Temporal lobe (tissue), 4 donors: ENCODE measurements at places on chromosomes 6 and 20. TPM values are rescaled to one million over a fixed set of nuclear protein-coding genes. Genes with fewer than 3 reads are reported as not detected.

Gene SLCO4A1
- total RNA-seq = 1.7 TPM

Gene ECT2L
- 0.98 TPM for total RNA-seq

Gene OGFRL1
- total RNA-seq = 23.8 TPM

Gene FAM229B
- 21.6 TPM for total RNA-seq

Gene TPX2
- 6.6 TPM for total RNA-seq

Gene MOCS1
- 5.7 TPM for total RNA-seq

Gene SLC17A5
- 17.0 TPM for total RNA-seq
